Activated naive CD8-positive, alpha-beta T cell treated with anti-CD3 and anti-CD28 coated beads, Interleukin-2, amount 10 ng/mL, durations not matched to agents 7 days and 5 days (primary cell): ENCODE measurements at places on chromosomes 2 and 18. TPM values are rescaled to one million over a fixed set of nuclear protein-coding genes. Genes with fewer than 3 reads are reported as not detected.

DNA sequence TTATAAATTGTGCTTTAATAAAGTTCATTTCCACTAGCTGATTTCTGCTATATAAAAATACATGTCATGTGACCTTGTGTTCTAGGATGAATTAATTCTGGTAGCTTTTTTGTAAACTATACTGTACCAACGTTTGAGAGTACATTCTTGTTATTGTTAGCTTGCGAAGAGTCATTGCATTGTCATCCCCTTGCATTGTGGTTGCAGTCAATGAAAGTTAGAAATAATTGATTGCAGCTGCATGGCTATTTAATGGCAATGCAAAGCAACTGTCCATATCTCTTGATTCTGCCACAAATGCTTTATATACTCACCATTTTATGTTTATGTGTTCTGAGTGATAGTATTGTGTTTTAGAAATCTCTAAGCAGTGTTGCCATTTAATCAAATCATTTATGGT lies 91.6 kb downstream of the ZNF407 start:
- no peak overlapping the region for H3K4me3 ChIP-seq
- no peak for DNase-seq
- peaks cover 17% of the 10 kb centered on the region for H3K36me3 ChIP-seq

DNA sequence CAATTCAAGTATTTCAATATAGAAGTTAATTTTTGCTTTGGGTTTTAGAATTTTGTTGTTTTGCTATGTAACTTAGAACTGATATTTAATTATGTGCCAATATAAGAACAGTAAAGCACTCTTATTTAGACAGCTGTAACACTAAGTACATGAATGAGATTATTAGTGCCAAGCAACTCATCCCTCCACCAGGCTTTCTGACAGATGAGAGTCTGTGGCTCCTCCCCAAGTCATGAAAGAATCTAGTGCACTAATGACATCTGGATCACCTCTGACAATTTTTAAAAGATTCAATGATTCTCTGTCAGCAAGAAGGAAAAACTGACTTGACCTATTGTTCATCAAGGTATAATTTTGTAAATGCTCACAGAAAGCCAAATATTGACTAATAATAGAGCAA lies 67.8 kb downstream of the TMEFF2 start:
- H3K27me3 ChIP-seq: peaks cover 4% of the 10 kb centered on the region
- DNase-seq: no peak
- H3K4me1 ChIP-seq: no peaks in the 10 kb centered on the region
- H3K4me3 ChIP-seq: no peak overlapping the region
- no peak overlapping the region for H3K27ac ChIP-seq

DNA sequence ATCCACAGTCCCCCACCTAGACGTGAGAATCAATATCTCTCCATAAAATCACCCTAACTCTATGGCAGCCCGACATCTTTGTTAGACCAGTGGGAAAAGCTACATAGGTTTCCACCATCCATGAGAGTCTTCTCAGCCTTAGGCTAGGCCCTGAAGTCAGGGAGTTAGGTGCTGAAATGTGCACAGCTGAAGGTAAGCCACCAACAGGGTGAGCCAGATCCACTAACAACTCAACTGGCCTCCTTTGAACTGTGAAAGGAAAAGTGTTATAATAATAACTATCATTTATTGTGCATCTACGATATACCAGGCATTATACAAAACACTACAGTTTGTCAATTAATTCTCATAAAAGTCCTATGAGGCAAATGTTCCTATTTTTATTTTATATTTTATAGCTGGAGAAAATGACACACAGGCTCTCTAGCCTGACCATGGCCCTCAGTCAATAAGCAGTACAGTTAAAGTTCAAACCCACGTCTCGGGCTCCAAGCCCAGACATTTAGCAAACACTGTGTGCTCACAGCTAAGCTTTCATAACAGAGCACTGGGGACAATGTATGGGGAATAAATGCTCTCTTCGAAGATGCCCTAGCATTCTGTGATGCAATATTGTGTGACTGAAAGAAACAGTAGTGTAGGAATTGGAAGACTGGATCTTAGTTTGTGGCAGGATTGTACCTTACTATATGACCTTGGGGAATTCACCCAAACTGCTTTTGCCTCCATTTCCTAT lies 11.2 kb upstream of the CYP27C1 start:
- peaks cover 2% of the 10 kb centered on the region for H3K4me1 ChIP-seq
- H3K36me3 ChIP-seq: no peaks in the 10 kb centered on the region
- no peak overlapping the region for H3K27ac ChIP-seq
- no peak for DNase-seq

GRCh38 chr2:165609672-165610071 lies 140.2 kb downstream of the CSRNP3 start:
- peaks cover 5% of the 10 kb centered on the region for H3K27me3 ChIP-seq
- H3K4me3 ChIP-seq: no peak overlapping the region
- H3K27ac ChIP-seq: no peak overlapping the region
- H3K4me1 ChIP-seq: peaks cover 5% of the 10 kb centered on the region

- H3K36me3 ChIP-seq: peaks cover 10% of the 10 kb centered on the region
- H3K27ac ChIP-seq: no peak overlapping the region
- no peak overlapping the region for H3K4me3 ChIP-seq
Measured at GRCh38 chr2:3465844-3466481, 53.4 kb downstream of the ADI1 start.

The SLC11A1 gene
- 1.7 TPM for total RNA-seq
